ENCODE measurements at places on chromosomes 5 and 9. TPM values are rescaled to one million over a fixed set of nuclear protein-coding genes. Genes with fewer than 3 reads are reported as not detected.

NR4A3 gene
- total RNA-seq = 0.17 TPM

DNA sequence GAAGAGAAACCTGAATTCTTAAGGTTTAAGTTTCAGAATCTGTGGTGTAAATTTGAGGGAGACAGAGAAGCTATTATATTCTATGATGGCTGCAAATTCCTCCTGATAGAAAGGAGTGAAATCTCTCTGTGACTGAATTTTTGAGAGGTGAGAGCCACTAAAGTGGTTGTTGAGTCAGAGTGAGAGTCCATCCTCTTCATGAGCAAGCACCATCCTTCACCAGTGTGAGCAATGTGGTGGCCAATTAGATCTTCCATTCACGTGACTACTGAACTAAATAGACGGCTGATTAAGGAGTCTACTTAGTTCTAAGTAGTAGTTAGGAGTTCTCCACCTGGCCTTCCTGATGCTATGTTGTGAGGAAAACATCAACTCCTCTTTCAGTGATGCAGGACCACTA, 147.8 kb upstream of the CCNH start:
- DNase-seq = no peak

PLAC8L1 gene
- 0.83 TPM for total RNA-seq

DNA sequence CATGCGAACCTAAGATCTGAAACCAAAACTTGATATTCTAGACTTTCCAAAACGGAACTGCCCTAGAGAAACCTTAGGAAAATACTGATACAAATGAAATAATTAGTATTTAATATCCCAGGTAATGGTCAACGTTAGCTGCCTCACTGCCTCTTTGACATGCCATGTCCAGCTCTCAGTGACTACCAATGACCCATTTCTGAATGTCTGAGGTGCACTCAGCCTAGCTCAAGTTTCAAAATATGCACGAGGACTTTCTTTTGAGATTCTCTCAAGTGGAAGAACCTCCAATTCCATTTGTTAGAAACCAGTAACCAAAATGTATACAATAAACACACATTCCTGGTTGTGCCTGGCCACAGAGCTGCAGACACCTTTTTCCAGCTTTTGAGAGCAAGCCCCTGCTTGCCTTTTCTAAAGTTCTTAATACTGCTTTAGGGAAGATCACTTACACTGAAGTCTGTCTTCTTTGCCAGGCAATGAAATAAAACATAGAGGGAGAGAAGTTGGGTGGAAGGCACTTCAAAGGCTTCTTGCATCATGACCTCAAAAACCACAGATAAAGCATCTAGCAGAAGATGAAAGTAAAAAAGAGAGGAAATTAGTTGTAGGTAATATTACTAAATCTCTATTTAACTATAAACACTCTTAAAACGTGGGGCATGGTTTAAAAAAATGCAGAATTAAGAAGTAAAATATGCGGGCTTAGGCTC, 87.9 kb downstream of the MRPS27 start:
- no peak for DNase-seq

- DNase-seq = no peak
Measured at GRCh38 chr5:179217956-179218942, 127.0 kb downstream of the ADAMTS2 start.

DNA sequence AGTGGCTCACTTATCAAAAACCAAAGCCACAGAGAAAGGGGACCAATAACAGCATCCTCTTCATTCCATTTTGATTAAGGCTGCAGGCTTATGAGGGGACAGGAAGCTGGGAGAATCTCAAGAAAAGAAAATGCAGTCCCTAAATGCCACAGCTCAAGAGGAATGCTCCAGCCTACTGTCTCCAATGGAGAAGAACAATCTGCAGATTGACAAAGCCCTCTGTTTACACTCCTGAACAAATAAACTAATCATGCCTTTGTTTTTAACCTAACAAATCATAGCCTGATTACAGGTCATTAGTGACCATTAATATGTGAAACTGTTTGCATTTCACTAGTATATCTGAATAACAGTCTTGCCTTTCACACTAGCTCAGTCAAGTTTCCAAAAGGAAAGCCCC, 26.5 kb downstream of the PPP2R2B start:
- DNase-seq = no peak

GRCh38 chr5:168578006-168578405, 1.2 kb downstream of the PANK3 start:
- DNase-seq = peak; percentile 17

- peak; percentile 27 for DNase-seq
Measured at GRCh38 chr9:74953235-74953751, 581 bp upstream of the C9orf40 start.

DNA sequence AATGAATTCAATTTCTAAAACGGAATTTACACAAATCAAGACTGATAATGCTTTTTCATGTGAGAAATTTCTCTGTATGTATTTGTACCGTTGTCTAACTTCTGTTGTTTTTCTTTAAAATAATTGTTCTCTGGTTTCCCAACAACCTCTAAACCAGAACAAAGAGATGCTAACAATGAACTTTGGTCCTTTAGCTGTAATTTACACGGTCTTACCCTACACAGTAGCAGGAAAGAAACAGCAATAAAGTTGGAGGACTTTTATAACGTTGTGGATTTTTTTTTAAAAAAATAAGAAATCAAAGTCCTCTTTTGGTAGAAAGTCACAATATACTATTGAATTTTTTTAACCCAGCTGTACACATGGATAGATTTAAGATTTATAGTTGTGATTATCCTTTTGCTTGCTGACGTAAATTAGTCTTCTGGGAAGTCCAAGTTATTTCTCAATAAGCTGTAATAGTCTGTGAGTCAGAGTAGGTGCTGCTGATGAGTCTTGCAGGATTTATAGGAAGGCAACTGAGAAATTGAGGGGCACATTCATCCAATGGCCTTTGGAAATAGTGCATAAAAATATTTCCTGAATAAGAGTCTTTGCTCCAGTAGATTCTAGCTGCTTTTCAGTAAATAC, 76.8 kb upstream of the PCSK1 start:
- DNase-seq = peak; percentile 42

AK6 gene
- total RNA-seq = 54.7 TPM
